ENCODE measurements at places on chromosomes 1 and 21.

- no peak for DNase-seq
Observed at GRCh38 chr1:198411240-198411639, 129.2 kb downstream of the ATP6V1G3 start.

DNA sequence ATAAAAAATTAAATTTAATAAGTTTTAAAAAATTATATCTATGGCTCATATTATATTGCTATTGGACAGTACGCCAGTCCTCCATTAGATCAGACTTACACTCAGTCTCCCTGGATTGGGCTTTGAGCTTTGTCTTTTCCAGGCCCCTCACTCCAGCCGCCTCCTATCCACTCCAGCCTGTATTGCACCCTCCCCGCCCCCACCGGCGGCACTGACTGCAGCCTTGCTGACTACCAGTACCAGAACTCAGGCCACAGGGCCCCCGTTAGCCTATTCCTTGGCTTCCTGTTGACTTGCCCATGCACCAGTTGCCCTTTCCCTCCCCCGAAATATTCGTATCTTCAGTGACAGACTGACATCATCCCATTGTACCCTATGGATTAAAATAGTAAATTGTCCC lies 127.9 kb downstream of the CSMD2 start:
- no peak for DNase-seq

GRCh38 chr1:153533689-153534201 lies 2.0 kb downstream of the S100A6 start:
- DNase-seq = peak; percentile 29

DNA sequence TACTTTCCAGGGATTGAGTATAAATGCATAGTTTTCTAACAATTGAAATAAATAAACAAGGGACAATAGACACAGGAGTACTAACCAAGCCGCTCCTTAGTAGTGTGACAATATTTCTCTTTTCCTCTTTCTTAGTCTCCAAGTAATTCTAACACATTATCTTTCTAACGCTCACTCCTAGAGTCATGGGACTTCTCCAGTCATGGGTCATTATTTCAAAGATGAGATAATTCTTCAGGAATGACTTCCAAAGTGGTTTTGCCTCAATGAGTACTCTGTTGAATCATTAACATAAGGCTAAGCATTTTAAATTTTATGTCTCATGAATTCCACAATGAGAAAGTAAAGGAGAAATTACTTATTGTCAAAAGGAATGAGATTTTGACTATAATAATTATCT lies 605.8 kb upstream of the ADAMTS5 start:
- DNase-seq = no peak

GRCh38 chr1:154964359-154964758 lies 2.8 kb upstream of the PYGO2 start:
- DNase-seq = no peak

- DNase-seq = no peak
Observed at GRCh38 chr1:24861821-24862727, 68.0 kb downstream of the RUNX3 start.

- DNase-seq = no peak
Observed at GRCh38 chr1:1669468-1670440, 10.9 kb upstream of the CDK11B start.

- DNase-seq = no peak
Observed at GRCh38 chr1:38127428-38127827, 80.8 kb upstream of the POU3F1 start.

GRCh38 chr1:60449876-60450275 lies 376.3 kb upstream of the C1orf87 start:
- DNase-seq = no peak

DNA sequence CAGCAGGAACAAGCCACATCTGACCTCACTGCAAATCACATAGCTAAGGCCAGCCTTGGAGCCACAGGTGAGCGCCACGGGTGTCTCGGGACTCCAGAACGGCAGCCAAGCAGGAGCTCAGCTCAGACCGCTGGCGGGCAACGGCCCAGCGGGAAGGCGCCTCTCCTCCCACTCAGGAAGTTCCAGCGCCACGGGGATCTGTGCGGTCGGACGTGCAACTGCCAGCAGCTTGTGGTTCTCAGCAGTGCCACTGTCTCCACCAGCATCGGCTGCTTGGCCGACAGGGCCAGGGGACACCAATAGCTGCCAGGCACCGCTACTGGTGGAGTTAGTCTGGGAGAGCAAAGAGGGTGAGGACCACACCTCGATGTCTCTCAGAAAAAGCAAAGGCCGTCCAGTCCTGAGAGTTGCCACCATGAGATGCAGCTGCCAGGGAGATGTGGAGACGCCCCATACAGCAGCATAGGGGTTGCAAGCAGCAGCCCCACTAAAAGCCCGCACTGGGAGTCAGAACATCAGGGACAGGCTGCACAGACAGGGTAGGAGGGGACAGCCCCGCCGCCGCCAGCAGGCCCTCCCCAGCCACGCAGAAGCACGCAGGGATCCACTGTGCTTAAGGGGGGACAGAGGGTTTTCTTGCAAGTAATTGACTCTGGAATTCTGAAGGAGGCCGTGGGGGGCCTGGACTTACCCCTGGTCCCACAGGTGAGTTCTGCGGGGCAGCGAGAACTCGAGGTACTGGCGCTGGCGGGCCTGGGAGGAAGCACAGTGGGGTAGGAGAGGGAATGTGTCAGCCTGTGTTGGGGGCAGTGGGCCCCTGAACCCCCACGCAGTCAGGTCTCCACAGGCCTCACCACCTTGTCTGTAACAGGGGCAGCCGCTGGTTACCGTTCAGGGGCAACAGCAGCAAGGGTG lies 83.5 kb downstream of the NPHP4 start:
- no peak for DNase-seq

DNA sequence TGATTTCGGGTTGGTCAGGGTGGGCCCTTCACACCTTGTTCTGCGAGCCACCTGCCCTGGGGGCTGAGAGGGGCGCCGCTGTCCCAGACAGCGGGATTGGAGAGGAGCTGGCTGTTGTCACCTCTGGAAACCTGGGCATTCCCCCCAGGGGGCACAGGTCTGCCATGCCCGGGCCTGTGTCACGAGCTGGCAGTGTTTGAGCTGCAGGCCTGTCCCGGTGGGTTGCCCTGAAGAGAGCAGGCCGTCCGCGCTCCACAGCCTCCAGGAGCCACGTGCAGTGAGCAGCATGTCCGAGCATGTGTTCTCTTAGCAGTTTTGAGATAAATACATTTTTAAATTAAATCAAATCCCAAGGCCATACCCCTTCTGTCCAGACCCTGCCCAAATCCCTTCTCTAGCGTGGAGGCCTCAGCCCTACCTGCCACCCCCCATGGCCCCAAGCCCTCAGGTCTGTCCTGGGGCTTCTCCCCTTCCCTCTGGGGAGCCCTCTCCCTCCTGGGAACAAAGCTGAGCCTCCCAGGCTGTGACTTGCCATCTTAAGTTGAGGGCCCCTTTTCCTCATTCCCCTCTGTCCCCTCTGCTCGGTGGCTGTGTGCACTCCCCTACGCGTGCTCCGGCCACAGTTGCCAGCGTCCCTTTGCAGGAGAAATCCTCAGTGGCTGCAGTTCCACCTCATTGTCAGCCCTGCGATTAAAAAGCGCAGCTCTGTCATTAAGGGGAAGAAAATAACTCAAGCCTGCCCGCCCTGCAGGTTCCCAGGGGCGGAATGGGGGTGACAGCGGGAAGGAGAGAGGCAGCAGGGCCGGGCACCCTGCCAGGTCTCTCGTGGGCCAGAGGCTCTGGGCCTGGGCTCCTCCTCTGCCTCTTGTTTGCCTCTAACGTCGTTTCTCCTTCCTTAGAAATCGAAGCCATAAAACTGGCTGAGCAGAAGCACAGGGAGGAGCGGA lies 26.6 kb downstream of the SLX9 start:
- DNase-seq = no peak

- DNase-seq = no peak
Observed at GRCh38 chr1:178933105-178933561, 62.3 kb upstream of the ANGPTL1 start.

- no peak for DNase-seq
Observed at GRCh38 chr1:210650403-210650802, 321.7 kb downstream of the HHAT start.

DNA sequence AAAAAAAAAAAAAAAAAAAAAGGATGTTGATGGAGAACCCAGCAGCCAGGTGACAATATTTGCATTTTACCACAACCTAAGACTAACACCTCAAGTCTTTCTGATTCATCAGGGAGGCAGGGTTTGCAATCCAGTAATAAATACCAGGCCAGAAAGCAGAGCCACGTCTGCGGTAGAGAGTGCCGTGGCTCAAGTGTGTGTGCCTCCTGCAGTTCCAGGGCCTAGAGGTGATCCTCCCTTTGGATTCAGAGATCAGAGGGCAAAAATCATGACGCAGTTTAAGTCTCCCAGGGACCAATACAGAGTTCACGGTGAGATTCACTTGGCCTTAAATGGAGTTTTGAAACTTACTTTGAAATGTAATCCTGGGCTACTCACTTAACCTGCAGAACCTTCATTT lies 34.9 kb downstream of the TMCO4 start:
- no peak for DNase-seq

GRCh38 chr1:23278717-23279116 lies 61.4 kb upstream of the HTR1D start:
- DNase-seq = no peak

DNA sequence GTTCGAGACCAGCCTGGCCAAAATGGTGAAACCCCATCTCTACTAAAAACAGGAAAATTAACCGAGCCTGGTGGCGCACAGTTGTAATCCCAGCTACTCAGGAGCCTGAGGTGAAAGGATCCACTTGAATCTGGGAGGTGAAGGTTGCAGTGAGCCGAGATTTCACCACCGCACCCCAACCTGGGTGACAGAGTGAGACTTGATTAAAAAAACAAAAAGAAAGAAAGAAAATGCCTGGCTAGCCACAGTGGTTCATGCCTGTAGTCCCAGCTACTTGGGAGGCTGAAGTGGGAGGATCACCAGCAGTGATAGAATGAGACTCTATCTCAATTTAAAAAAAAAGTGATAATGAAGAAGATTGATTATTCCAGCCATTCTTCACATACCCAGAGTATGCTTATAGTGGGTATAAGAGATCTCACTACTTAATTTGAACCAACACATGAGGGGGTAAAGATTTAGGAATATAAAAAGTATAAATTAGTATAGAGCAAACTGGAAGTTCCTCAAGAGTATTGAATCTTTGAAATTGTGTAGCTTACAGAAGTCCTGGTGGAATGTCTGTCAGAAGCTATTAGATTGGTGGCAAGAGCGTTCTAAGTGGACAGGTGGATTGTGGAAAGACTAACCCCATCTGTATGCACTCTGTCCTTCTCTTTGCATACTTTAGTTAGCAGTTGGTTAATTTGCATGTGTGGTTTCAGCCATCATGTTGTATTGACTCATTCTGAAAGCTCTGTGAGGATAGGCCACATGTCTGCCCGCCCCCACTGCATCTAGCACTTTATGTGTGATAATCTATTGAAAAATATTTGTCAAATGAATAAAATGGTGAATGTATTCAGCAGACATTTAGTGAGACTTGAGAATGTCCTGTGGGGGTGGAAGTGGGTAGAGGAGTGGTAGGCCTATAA lies 25.0 kb downstream of the RLF start:
- DNase-seq = no peak

DNA sequence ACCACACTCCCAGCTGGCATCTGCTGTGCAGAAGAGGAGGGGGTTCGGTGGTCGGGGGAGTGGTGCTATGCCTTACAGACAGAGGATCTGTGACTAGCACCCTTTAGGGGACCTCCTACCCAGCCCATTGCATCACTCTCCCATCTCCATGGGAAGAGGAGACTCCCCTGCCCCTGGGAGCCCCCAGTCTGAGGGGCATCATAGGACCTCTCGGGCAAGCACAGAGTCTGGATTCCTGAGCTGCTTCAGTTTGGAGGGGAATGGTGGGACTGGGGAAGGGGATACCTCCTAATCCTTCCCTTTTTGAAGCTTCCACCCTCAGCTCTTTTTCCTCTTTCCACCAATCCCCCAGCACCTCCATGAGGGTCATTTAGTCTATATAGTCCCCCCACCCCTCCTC lies 1.4 kb downstream of the INSRR start:
- DNase-seq = no peak

DNA sequence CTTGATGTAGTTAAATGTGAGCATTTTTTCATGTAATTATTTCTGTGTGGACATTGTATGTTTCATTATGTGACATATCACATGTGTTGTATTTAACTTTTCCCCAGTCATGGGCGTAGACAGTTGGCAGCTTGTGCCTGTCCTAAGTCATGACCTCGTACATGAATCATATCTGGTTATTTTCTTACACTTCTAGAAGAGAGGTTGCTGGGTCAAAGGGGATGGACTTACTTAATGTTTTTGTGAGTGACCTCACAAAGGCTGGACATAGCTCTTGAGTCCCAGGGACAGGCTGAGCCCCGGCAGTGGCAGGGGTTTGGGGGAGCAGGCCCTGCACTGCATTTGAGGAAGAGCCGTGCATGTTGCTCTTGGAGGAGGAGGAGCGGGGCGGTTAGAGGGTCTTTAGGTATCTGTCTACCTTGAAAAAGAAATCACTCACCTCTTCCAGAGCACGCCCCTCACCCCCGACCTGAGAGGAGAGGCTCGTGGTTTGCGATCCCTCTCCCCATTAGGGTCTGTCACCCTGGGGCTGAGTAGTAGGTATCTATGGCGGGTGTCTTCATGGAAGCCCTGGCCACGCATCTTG lies 16.4 kb downstream of the IFNGR2 start:
- no peak for DNase-seq

DNA sequence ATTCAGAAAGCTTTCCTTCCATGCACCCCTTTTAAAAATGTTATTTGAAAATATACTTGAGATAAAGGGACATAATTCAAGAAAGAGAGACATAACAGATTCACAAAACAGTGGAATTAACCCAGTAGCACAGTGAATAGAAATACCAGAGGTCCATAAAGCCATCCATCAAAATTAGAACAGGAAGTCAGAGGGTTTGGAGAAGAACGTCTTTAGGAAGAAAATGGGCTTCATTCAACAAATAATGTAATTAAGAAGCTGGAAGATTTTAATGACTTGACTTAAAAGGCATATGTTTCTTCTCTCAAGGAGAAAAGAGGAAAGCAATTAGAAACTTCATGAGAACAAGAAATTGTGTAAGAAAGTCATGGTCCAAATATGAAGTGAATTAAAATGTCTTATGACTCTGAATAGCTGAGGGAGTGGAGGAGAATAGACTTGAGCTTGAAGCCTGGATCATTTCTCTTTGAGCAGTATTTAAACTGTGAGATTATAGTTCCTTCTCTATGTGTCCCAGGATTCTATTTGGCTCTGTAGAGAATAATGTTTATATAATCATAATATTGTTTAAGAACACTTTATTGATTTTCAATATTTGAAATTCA lies 7.9 kb upstream of the HCRTR1 start:
- no peak for DNase-seq

DNA sequence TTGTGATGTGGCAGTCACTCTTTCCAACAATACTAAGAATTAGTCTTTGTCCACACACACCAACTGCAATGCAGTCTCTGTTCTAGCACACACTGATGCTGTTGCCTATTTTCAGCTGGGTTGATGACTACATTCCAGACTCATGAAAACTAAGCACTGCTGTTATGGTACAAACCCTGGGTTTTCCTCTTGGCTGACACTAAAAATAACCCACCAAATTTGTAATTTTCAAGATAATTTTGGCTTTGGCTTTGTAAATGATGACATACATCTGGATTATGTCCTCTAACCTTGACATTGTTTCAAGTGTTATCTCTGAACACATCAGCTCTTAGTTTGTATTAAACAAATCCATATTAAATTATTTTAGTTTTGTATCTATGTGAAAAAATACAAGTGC lies 444.8 kb downstream of the PTPRC start:
- DNase-seq = no peak

Data from CD4-positive, alpha-beta T cell treated with Interferon gamma for 1 hour (primary cell).